ENCODE measurements at places on chromosomes 1 and 21.

DNA sequence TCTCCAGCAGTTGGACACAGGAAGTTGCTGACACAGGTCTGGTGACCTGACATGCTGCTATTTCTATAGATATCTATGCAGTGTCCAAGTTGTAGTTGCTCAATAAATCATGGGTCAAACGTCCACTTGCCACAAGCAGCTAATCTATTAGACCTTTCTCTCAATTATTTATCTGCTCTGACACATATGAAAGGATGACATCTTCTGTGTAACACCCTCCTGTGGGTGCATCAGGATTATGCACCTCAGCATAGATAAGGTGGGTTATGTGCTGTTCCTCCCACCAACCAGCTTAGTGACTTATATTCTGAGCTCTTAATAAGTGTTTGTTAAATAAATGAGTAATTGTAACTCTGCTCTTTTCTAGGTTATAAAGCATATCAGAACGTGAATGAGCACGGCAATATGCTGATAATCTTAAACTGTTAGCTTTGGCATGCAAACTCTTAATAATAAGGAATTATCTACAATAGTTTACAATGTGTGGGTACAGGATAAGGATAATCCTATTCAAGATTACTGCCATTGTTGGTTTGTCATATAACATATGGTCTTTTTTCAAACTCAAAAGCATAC is 90.7 kb upstream of the GCLM start:
- no peak for DNase-seq

DNA sequence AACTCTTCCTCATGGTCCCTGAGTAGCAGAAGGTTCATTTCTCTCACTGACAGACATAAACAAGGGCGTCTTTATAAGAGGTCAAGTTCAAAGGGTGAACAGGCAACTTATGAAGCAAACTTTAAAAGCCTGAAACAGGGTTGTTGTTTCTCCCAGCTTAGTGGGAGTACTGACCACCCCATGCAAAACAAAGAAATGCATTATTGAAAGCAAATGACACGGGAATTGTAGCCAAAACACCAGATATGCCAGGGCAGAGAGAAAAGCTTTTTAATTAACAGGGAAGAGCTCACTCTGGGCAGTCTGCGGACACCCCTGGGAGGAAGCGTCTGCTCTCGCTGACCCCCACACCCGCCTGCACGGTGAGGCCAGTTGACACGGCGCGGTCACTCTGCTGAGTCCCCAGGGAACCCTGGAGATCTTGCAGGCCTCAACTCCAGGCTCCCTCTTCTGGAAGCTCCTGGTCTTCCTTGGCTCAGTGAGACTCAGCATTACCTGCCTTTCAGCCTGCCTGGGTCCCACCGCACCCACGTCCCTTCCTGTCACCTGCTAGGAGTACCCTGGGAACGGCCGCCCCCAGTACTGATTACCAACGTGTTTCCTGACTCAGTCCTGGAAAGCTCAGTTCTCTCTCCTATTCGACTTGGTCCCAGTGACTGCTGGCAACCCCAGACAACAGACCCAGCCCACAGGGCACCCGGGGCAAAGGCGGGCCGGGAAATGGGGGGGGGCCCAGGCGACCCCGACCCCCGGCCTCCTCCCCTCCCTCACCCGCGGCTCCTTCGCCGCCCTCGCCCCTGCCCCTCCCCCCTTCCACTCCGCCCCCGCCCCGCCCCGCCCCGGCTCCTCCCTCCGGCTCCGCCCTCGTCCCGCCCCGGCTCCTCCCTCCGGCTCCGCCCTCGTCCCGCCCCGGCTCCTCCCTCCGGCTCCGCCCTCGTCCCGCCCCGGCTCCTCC is 972 bp downstream of the CFAP410 start:
- DNase-seq, result no peak

GRCh38 chr1:70674941-70675685 is 264.0 kb downstream of the CTH start:
- DNase-seq, result no peak

DNA sequence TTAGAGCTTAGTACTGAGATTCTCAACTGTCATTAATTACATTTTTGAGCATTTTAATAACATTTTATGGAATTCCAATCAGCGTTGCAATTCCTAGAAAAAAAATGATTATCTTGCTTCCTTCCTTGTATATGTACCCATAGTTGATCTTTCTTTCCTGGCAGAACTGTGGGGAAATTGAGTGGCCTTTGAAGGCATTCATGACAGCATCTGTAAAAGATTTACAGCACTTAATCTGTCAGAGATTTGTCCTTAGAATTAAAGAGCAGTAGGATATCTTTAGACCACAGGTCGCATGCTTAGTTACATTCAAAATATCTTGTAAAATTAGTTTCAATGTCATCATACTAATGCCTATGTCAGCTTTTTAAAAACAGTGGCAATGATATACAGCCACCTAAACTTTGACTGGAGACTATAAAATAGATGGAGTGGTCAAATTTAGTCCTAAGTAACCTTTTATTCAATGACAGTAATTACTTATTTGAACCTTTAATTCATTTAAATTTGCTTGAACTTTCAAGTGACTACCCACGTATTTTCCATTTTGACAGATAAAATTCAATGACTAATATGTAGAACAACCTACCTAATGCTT is 692.0 kb downstream of the NCAM2 start:
- DNase-seq, result no peak

DNA sequence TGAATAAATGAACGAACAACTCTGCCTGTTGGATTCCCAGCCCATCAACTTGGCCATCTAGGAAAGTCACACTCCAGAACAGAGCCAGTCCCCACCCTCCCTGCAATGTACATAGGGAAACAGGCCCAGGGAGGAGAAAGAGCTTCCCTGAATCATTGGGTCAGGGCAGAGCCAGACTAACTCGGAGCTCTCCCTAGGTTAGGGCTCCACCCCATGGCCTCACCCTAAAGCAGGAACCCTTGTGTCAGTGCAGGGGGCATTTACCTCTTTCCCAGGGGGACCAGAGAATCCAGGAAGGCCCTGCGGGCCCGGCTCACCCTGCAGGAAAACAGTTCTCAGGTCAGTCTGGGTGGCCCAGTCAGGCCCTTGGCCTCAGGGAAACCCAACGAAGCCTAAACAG is 11.6 kb downstream of the COL9A2 start:
- no peak for DNase-seq

DNA sequence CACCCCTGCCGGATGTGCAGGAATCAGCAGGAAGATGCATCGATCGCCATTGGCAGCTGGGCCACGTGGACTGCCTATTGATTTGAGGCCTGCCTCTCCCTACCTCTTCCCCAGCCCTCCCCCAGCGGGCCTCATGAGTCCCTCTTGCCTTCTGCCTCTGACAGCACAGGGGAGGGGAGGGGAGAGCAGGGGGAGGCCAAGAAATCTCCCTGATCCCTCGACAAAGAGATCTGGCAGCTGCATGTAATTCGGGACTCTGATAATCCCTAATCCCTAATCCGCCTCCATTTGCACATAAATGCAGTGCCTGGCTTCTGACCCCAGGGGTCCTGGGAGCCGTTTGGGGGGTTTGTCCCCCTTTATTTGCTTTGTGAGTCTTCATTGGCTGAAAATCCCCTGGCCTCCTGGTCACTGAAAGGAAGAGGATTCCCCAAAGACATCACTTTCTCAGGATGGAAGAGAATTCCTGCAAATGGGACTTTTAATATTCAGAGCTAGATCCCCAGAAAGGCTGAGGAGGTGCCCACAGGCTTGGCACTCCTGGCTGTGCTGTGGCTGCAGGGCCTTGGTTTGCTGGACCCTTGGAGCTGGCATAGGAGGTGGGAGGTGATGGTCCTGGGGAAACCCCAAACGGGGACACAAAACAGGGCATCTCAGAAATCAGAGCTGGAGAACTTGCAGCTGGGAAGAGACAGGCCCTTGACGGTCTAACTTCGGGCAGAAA is 239.4 kb upstream of the POU3F1 start:
- DNase-seq, result no peak

DNA sequence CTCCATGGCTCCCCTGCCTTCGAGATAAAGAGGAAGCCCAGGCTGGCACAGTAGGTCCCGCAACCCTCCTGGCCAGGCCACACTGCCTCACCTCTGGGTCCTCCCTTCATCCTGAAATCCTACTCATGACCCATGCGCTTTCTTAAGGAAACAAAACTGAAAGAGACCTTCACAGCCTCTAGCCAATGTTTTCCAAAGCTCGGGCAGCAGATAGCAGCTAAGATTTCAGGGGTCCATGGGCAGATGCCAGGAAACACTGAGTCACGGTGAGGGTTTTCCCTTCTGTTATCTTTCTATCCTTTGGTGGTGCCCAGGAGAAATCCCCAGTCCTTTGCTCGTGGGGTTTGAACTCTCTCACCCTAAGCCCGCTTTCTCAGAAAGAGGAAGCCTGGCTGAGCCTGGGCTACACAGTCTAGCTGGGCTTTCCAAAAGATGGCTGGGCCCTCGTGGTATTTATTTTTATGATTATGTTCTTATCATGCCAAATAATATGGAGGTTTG is 26.6 kb downstream of the TTC39A start:
- DNase-seq, result peak; percentile 87

Measured in inflammatory macrophage treated with lipopolysaccharide for 1 hour (primary cell).